Esophagus squamous epithelium (tissue), 5 donors: ENCODE measurements at places on chromosomes 11 and 22.
A peak's percentile ranks its signal among the peaks of the same experiment; 100 is the strongest.

DNA sequence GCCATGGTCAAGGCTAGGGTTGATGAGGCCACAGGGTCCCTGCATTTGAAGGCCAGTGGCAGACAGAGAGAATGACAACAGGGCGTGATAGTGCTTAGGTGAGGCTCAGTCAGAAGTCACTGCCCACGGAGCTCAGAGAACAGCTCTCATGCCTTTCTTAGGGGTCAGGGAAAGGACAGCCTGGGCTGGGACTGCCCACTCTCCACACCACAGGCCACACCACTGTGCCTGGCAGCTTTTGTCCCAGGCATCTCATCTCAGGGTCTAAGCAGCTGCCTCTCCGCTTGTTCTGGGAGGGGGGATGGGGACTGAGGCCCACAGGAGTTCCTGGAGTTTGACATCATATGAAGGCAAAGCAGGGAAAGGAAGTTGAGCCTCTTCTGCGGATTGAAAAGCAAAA lies 150.2 kb upstream of the B3GAT1 start:
- DNase-seq: no peak

DNA sequence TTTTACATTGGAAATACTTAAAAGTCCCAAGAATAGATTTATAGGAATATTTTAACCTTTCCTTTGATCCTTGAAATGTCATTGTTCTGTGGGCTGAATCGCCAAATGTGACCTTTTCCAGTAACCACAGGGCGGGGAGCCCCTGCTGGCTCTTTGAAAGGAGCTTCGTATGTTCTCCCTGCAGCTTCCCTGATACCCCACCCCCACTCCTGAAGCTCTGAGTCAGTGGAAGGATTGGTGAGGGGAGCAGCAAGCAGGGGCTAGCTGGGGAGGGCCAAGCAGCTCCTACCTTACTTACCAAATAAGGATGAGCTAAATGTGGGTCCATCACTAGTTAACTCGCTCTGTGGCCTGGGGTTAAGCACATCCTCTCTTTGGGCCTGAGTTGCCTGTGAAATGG lies 87.7 kb downstream of the CHST1 start:
- DNase-seq: no peak

DNA sequence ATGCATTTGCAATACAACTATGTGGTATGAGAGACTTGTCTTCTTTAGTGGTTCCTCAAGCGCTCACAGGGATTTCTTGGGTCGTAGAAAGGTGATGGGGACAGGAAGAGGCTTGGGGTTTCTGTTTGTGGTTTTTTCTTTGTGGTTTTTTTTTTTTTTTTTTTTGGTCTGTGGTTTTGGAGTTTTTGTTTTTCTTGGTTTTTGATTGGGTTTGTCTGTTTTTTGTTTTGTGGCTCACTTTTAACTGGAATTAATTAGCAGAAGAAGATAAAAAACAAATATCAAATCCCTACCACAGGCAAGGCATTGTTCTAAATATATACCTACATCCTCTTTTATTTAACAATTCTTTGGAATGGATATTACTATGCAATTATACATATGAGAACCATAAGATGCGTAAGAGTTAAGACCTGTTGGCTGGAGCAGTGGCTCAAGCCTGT lies 5.5 kb downstream of the TTC28 start:
- no peak for DNase-seq

DNA sequence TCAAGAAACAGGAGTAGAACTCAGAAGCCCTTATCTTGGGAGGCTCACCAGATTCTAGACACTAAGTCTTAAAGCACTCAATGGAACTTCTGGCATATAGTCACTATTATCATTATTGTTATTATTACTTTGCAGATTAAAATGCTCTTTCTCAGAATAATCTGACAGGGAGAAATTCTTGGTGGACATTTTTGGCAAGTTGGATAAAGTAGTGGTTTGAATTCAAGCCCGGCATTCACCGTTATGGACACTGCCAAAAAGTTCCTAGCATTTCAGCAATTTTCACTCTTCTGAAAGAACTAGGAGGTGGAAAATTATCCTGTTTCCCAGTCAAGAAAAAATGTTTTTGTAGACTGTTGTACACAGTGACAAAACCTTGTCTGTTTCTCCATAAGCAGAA lies 179.6 kb upstream of the ISX start:
- no peak for DNase-seq

- DNase-seq: no peak
These were observed 338.6 kb downstream of the SHANK2 start for GRCh38 chr11:70913715-70914231.

GRCh38 chr11:119262668-119263351 lies 54.1 kb downstream of the MCAM start:
- DNase-seq: no peak

- DNase-seq: no peak
These were observed 35.3 kb downstream of the PPM1F start for GRCh38 chr22:21917181-21917958.

DNA sequence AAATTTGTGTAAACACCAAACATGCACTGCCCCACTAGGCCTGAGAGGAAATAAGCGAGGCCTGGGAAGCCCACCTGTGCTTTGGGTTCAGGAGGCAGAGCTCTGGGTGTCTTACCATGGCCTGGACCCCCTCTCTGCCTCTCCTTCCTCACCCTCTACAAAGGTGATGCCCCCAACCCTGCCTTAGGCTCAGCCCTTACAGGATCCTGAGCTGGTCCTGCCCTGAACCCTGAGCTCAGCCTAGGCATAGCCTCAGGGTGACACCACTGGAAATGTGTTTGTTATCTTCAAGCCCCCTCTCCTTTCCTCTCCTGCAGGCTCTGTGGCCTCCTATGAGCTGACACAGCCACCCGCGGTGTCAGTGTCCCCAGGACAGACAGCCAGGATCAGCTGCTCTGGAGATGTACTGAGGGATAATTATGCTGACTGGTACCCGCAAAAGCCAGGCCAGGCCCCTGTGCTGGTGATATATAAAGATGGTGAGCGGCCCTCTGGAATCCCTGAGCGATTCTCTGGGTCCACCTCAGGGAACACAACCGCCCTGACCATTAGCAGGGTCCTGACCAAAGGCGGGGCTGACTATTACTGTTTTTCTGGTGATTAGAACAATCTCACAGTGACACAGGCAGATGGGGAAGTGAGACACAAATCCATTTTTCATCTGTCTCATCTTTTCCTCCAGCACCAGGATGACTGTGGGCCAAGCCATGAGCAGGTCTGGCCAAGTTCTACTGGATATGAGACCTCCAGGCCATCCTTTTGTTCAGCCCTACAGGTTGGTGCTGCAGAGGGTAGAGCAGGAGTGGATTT lies 117.8 kb downstream of the GGTLC2 start:
- DNase-seq: no peak

- no peak for DNase-seq
These were observed 913 bp downstream of the ZNHIT2 start for GRCh38 chr11:65116370-65117205.

DNA sequence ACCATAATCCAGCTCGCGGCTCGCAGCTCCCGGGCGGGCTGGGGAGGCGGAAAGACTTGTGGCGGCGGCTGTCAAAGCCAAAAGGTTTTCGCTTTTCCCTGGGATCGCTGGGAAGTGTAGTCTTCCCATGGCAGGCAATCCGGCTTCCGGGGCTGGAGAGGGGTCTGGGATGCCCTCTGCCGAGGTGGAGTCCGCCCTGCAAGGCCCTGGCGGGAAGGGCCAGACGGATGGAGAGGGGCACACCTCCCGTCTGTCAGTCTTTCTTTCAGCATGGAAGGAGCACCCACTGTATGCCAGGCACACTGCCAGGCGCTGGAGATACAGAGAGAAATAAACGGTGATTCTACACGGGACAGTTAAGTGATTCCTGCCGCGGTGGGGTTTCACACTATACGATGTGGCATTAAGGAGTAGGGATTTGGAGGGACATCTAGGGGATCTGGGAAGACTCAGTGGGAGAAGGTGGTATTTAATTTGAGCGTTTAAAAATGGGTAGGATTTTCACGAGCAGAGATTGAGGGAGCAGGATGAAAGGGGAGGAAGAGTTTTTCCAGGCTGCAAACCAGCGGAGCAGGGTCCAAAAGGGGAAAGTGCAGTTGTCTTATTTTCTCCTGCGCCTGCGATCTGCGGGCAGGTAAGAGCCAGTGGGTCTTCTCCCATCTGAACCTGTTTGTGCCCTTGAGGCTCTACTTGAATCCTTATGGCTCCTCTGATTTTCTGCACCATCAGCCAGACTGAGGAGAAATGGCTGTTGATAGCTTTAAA lies at the start of gene BACE1:
Gene BACE1, minus strand, starts transcription at position 60 of the 765 bp plus-strand sequence. CDS start 461 bp downstream, outside the sequence.
- no peak for DNase-seq

GRCh38 chr11:20634781-20635180 lies 34.6 kb upstream of the NELL1 start:
- DNase-seq: no peak

GRCh38 chr11:833114-833791 lies 501 bp downstream of the CD151 start:
- no peak for DNase-seq

- no peak for DNase-seq
These were observed 42.7 kb downstream of the IGLL1 start for GRCh38 chr22:23537416-23537815.

GRCh38 chr22:40196628-40197360 lies 19.1 kb downstream of the TNRC6B start:
- DNase-seq: no peak

DNA sequence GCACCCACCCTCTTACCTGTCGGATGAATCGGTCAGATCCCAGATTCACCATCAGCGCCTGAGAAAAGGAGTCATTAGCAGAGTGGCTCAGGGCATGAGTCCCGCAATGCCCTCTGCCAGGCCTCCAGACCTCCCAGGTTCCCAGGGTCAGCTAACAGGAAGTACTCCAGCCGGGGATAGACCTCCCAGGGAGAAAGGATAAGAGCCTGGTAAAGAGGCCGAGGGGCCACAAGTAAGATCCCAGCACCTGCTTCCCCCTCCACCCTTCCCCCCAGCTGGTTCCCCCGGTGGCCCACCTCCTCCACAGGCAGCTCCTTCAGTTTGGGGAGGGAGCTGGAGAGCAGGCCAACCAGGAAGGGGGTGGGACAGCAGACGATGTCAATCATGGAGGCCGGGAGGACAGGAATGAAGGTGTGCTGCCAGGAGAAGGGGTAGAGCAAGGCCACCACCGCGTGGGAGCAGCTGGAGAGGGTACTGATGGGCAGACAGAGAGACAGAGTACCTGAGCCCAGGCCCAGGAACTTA lies 16.4 kb downstream of the RPL27A start:
- no peak for DNase-seq

GRCh38 chr22:44531487-44531886 lies 33.5 kb upstream of the RTL6 start:
- DNase-seq: no peak

- DNase-seq: no peak
These were observed 47.9 kb upstream of the RAB1B start for GRCh38 chr11:66220566-66220935.

DNA sequence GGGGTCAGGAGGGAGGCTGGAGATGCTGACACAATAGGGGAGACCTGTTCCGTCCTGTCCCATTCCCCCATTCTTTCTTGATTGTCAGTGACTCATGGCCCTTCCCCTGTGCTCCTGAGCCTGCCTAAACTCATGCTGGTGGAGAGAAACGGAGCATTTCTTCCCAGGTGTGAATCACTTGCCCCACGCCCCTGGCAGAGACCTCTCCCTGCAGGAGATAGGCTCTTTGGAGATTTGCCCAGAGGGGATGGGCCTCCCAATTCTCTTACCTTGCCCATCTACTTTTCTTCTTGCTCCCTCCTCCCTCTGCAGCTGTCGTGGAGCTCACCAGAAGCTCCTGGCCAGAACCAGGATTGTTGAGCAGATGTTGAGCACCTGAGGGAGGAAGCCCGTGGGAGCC lies 121.9 kb upstream of the OR9Q1 start:
- DNase-seq: peak; percentile 4

GRCh38 chr11:68932358-68932757 lies 28.7 kb downstream of the IGHMBP2 start:
- DNase-seq: no peak

- DNase-seq: no peak
These were observed 9.4 kb downstream of the CHADL start for GRCh38 chr22:41231369-41231768.

DNA sequence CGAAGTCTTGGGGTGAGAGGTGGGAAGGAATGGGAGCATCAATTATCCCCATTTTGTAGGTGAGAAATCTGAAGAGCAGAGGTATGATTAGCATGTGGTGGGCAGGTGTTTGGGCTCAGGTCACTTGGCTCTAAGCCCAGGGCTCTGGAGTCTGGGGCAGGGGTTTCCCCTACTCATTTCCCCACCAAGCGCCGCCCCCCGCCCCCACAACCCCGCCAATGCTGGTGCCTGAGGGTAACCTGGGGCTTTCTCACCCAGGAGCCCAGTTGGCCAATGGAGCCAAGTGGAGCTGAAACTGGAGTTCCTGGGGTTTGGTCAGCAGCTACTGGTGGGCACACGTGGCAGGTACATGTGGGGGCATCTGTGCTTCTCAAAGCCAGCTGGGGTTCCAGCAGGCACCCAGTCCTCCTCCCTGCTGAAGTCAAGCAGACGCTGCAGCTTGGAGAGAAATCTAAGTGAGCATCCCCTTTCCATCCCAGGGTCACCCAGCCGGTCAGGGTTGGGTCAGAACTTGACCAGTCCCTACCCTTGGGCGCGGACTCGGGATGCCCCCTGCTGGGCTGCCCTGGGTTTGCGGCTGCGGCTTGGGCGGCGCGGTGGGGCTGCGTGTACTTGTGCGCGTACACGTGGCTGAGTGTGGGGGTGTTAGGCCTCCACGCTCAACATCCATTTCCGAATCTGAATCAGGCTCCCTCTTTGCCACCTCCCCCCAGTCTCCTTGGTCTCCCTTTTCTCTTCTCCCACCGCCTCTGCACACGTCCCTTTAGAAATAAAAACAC lies 1.7 kb upstream of the CHRM1 start:
- no peak for DNase-seq

DNA sequence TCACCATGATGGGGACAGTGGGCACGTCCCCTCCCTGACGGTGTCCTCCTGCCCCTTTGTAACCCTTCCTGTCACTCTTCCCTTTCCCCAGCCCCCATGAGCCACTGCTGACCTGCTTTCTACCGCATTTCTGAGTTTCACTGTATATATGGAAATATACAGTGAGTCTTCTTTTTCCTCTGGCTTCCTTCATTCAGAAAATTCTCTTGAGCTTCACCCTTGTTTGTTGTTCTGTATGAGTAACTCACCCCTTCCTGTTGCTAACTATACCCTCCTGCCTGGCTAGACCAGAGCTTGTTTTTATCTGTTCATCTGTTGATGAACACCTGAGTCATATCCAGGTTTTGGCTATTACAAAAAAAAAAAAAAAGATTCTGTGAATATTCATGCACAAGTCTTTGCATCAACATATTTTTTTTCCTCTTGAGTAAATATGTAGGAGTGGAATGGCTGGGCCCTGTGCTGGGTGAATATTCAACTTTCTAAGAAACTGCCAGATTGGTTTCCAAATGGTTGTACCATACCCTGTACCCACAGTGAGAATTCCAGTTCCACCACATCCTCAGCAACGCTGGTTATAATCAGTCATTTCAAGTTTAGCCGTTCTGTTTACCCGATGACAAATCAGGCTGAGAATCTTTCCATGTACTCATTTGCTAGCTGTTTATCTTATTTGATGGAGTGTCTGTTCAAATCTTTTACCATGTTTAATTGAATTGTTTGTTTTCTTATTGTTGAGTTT lies 62.0 kb downstream of the IGF2 start:
- DNase-seq: no peak

GRCh38 chr11:62508336-62509058 lies 38.1 kb downstream of the AHNAK start:
- no peak for DNase-seq
